ENCODE measurements at places on chromosomes 1 and 21.
A peak's percentile ranks its signal among the peaks of the same experiment; 100 is the strongest.

- DNase-seq: peak; percentile 79
Measured at GRCh38 chr1:83996621-83997020, 2.3 kb downstream of the TTLL7 start.

GRCh38 chr21:38544661-38545060, 46.4 kb upstream of the ERG start:
- DNase-seq: peak; percentile 93

DNA sequence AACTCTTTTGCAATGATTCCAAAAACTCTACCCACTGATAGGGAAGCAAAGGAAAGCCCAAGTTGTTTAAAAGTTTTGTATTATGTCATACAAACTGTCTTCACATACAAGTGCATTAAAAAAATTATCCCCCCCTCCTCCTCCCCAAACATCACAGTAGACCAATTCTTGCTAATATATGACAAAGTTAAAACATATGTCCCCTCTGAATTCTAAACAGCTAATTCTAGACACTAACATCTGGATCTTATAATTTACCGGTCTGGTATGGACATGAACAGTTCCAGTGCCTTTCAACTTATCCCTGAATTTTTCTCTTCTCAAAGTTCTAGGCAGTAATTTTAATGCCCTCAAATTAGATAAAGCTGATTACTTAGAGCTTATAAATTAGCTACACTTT, 13.4 kb downstream of the RIT1 start:
- no peak for DNase-seq

DNA sequence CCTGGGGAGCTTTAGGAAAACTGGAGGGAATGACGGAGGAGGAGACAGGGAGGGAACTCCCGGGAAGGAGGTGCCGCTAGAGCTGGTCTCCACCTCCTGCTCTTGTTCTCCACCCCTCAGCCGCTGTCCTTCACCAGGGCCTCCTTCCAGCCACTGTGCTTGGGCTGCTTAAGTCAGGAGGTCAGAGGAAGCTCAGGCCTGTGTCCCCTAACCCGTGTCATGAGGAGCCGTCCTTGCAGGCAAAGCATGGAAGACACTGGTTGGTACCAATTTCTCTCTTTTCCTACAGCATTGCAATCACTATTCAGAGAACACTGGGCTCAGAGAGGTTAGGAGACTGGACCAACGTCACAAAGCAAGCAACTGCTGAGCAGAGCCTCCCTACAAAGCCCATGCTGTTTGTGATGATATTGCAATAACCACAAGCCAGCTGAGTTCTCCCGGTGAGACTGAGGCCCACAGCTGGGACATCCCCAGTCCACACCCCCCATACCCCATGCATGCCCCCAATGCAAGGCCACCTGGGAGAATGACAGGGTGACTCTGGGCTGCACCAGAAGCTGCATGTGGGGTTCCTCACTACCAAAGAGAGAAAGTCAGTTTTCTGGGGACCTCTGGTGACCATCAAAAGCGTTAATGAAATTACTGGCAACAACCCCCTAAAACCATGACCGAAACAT, 427.5 kb downstream of the NPHP4 start:
- DNase-seq: no peak

- no peak for DNase-seq
Measured at GRCh38 chr1:154623358-154623757, 15.4 kb upstream of the ADAR start.

DNA sequence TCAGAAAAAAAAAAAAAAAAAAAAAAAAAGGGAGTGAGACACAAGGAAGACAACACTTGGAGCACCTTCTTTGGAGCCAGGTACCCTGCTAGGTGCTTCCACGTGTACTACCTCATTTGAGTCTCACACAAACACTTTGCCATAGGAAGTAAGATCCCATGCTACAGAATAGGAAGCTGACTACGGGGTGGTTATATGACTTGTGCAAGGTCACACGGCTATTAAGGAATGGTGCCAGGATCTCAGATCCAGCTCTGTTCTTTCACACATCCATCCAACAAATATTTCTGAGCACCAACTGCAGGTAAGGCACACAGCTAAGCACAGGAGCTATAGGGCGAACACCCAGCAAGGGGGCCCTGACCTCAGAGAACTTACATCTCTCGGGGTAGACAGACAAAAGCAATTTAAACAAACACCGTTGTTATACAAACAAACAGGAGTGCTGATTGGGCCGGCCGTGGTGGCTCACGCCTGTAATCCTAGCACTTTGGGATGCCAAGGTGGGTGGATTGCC, 22.4 kb downstream of the PTAFR start:
- no peak for DNase-seq

- no peak for DNase-seq
Measured at GRCh38 chr1:43220905-43221778, 48.6 kb upstream of the TMEM125 start.

DNA sequence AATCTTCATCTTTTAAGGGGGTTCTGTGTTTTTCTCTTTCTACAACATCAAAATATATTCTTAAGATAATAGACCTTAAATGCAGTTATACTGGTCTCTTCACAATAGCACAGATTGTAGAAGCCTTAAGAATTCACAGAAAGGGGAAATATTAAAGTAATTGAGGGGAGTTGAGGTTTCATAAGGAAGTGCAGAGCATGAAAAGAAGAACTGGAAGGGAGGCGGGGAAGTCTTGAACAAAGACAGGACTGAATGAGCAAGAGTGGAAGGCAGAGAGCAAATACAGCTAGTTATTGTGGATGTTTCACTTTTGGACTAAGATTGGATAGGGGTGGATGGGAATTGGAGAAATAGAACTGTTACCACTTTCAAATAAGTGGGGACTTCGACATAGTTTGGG, 67.7 kb downstream of the PTGER3 start:
- no peak for DNase-seq

- DNase-seq: no peak
Measured at GRCh38 chr1:13930151-13930550, 230.2 kb downstream of the PRDM2 start.

GRCh38 chr1:156618853-156619581, at the start of gene HAPLN2:
Gene HAPLN2, plus strand, starts transcription at chr1:156619415. Its CDS starts 4,076 bp downstream, at chr1:156623491.
- DNase-seq: no peak

GRCh38 chr1:80083892-80084291, 1077.4 kb upstream of the ADGRL4 start:
- DNase-seq: no peak

DNA sequence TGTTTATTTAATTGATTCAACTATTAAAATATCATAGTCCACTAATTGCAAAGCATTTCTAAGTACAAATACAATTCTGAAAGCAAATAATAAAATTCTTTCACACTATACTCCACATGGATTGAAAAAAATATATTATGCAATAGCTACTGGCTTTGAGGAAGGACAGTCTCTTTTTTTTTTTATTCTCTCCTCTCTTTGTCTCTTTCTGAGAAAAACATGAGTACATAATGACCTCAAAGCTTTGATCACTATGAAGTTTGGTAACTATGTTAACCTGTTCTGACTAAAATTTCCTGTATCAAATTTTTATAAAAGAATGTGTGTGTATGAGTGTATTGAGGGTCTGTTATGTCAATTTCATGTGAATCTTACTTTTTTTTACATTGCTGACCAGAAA, 96.2 kb downstream of the RGS2 start:
- DNase-seq: no peak

DNA sequence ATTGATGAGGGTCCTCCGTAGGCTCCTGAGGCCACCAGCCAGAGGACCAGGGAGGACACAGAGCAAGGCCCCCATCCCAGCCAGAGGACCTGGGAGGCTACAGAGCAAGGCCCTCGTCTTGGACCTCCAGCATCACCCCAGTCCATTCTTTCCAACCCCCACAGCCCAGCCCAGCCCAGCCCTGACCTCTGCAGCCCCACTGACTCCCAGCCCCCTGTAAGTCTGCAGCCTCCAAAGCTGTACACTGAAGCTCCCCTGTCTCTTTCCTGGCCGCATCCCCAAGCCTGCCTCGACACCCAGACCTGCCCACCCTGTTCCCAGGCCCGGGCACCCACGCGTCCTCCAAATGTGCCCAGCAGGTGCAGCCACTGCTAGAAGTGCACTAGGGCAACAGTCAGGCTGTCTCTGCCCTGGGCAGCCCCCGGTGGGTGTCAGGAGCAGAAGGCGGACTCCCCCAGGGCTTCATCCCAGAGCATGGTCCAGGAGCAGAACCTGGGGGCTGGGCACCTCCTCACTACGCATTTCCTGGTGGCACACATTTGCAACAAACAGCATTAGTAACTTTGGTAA, 2.1 kb downstream of the DVL1 start:
- DNase-seq: no peak

DNA sequence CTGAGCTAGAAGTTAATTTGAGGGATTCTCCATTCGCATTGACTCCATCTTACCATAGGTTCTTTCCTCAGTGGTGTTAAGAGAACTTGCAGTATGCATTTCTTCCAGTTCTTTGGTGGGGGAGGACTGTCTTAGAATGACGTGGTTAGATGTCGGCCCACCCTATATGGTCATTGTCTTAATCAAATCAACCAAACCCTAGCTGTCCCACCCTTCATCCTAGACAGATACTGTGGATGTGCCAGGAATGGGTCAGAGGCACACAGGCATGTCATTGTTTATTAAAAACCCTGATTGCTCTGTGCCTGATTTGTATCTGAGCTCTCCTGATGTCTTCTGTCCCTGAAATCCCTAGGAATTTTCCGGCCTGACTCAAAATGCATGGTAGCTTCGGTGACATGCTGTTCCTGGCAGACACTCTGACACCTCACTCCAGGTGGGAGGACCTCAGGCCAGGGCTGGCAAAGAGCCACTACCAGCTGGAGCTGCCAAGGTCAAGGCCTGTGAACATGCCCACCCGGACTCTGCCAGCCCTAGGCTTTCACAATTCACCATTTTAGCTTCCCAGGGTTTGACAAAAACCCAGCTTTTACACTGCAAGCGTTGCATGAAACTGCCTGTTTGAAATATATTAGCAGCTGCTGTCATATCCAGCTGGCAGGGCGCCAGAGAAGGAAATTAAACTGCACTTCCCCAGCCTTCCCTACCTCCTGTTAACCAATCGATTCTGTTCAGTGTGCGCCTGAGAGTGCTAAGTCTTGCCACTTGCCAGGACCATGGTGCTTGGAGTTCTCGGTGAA, 134.0 kb downstream of the FAM78B start:
- no peak for DNase-seq

DNA sequence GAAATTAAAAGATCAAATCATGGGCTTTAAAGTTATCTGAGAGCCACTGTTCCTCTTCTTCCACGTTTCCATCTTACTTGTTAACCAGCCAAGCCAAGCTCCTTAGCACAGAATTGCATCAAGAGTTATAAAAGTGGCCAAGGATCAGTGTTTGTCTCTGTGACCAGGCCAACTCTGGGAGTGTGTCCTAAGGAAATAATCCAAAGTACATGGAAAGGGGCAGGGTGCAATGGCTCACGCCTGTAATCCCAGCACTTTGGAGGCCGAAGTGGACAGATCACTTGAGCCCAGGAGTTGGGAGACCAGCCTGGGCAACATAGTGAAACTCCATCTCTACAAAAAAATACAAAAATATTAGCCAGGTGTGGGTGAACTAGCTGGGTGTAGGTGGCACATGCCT, 10.0 kb upstream of the MPZL1 start:
- no peak for DNase-seq

DNA sequence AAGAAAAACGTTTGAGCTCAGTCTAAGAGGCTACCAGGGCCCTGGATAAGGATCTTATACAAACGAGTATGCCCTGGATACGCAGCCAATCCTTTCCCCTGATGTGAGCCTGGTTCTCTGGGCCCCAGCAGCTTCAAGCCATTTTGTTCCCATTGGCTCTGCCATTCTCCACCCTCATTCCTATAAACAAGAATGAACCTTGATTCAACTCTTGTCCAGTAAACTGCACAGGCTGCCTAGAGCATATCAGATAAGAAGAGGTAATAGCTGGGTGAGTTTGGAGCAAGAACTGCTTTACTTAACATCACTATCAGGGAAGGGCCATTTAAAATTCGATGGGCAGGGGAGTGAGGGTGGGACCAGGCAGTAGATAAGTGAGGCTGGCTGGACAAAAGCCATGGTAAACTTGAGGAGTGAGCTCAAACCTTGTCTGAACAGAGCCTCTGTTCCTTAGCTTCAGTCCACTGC, 11.3 kb downstream of the BTG2 start:
- no peak for DNase-seq

- DNase-seq: peak; percentile 90
Measured at GRCh38 chr1:182143825-182144645, 82.5 kb upstream of the ZNF648 start.

- DNase-seq: no peak
Measured at GRCh38 chr21:44927259-44927586, 6.5 kb upstream of the ITGB2 start.

DNA sequence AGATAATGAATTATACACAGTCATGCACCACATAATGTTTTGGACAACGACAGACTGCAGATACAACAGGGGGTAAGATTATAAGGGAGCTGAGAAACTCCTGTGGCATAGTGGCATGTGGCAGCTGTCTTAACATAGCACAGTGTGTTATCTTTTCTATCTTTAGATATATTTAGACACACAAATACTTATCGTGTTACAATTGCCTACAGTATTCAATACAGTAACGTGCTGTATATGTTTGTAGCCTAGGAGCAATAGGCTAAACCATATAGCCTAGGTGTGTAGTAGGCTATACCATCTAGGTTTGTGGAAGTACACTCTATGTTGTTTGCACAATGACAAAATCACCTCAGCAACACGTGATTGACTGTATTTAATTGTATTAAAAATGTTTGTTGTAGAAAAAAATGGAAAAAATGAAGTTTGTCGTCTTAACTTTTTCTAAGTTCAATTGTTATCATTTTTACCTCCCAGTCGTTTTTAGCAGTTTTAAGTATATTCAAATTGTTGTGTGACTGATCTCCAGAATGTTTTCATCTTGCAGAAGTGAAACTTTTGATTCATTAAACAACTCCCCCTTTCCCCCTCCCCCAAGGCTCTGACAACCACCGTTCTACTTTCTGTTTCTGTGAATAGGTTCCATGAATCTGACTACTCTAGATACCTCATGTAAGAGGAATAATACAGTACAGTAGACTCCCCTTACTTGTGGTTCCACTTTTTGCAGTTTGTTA, 351.0 kb upstream of the B3GALT2 start:
- DNase-seq: no peak

DNA sequence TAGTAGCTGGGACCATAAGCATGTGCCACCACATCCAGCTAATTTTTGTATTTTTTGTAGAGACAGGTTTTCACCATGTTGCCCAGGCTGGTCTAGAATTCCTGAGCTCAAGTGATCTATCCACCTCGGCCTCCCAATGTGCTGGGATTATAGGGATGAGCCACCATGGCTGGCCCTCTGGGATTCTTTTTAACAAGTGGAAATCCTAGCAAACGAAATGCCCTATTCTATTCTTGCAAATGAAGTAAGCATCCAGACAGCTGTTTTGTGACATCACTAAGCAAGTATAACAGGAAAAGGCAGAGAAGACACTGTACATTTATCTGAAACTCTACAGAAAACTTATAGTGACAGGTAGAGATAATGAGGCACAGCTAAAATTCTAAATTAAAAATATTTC, 86.4 kb downstream of the DDAH1 start:
- DNase-seq: no peak

DNA sequence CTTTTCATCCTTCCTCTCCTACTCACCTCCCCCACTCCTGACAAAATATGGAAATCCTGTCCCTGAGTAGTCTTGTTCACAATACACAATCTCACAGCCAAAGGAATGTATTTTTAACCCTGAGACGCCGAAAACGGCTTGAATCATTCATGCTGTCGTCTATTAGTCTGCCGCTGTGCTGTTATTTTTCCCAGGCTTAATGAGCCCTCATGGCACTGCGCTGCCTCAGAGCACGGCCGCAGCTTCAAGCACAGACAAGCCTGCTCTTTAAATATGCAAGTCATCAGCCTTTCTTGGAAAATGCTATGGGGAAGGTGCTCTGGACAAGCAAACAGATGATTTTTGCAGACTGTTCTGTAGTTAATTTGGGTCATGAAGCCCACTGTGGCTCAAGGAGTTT, 302.7 kb downstream of the DISC1 start:
- peak; percentile 69 for DNase-seq

All from fibroblast of upper back skin (primary cell).